ENCODE measurements at places on chromosomes 3 and 15.

- no peaks in the 10 kb centered on the region for H3K27me3 ChIP-seq
- no peak for DNase-seq
- no peaks in the 10 kb centered on the region for H3K4me1 ChIP-seq
- no peak overlapping the region for H3K27ac ChIP-seq
- no peaks in the 10 kb centered on the region for H3K36me3 ChIP-seq
Measured at GRCh38 chr15:65413760-65414144, 9.0 kb downstream of the IGDCC4 start.

DNA sequence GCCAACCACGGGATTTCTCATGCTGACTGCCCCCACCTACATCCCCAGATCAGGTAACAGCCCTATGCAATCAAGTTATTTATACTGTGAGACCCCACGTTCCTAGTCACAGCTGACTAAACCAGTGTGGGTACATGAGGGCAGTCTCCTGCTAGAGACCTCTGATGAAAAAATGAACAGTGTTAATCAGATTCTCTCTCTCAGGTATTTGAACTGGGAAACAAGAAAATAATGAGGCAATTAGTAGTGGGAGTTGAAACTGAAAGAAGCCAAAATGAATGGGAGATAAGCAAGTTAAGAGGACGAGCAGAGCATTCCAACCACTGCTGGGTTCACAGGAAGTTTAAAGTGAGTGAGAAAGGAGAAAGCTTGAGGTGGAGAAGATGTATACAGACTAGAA is 98.5 kb upstream of the MYO5C start:
- DNase-seq: no peak
- H3K27me3 ChIP-seq: no peaks in the 10 kb centered on the region
- H3K4me1 ChIP-seq: no peaks in the 10 kb centered on the region
- H3K36me3 ChIP-seq: peaks cover 10% of the 10 kb centered on the region

GRCh38 chr3:107205358-107205757 is 171.9 kb upstream of the CCDC54 start:
- no peak for DNase-seq
- no peak overlapping the region for H3K27ac ChIP-seq
- H3K4me1 ChIP-seq: peaks cover 22% of the 10 kb centered on the region
- H3K36me3 ChIP-seq: no peaks in the 10 kb centered on the region

DNA sequence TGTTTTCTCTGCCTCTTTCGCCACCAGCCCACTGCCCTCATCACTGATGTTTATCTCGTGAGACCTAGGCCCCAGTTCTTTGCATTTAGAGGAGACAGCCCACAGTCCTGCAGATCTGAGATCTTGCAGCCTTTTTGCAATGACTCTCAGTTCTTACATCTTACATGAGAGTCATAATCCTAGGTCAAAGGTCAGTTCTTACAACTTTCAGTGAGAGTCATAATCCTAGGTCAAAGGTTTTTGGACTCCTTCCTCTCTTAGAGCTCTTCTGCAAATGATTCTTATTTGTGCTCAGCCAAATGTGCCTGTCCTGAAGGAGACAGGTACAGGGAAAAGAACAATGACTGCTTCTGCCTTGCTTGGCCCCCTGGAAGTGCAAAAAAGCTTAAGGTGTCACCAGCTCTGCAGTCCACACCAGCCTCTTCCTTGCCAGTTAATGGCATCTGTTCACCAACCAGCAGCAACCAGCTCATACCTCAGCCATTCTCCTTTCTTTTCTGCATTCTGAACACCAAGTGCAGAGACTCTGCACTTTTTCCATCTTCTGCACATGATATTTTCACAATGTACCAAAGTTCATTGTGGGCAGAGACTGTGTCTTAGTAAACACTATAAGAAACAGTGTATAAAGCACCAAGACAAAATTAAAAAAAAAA is 67.1 kb downstream of the ABHD5 start:
- H3K4me1 ChIP-seq: peaks cover 11% of the 10 kb centered on the region
- no peak overlapping the region for H3K27ac ChIP-seq
- no peak for DNase-seq
- H3K36me3 ChIP-seq: no peaks in the 10 kb centered on the region
- H3K4me3 ChIP-seq: no peak overlapping the region

DNA sequence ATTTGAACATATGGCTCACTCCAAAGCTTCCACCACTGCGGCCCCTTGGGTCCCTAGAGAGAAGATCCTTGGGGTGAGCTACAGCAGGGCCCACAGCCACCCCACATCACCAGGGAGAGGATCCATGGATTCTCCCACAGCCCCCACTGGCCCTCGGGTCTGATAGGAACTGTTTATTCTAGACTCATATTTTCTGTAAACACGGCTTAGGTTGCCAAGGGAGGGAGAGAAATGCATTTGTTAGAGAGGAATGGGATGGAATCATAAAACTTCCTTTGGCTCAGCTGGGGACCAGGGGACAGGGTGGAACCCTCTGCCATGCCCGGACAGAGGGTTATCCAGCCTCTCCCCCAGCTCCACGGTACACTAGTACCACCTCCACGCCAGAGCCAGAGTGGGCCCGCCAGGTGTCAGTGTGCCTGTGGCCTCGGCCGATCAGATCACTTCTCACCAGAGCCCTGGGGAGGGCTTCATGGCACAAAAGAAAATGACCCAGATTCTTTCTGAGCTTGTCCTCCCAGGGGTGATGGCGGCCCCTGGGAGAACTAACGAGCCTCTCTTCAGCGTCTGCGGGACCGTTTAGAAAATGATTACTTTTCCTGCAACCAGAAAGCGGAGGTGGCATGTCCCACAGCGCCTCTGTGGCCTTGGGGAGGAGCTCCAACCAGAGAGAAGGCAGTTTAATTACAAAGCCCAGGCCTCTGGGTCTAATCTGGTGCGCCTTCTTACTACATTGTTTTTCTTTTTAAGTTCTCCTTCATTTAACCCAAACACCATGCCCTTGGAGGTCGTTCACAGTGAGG is 33.7 kb downstream of the ADCY5 start:
- no peak overlapping the region for H3K4me3 ChIP-seq
- H3K27ac ChIP-seq: peak overlapping the region; percentile 21
- H3K4me1 ChIP-seq: peaks cover 38% of the 10 kb centered on the region
- H3K27me3 ChIP-seq: no peaks in the 10 kb centered on the region
- no peak for DNase-seq

DNA sequence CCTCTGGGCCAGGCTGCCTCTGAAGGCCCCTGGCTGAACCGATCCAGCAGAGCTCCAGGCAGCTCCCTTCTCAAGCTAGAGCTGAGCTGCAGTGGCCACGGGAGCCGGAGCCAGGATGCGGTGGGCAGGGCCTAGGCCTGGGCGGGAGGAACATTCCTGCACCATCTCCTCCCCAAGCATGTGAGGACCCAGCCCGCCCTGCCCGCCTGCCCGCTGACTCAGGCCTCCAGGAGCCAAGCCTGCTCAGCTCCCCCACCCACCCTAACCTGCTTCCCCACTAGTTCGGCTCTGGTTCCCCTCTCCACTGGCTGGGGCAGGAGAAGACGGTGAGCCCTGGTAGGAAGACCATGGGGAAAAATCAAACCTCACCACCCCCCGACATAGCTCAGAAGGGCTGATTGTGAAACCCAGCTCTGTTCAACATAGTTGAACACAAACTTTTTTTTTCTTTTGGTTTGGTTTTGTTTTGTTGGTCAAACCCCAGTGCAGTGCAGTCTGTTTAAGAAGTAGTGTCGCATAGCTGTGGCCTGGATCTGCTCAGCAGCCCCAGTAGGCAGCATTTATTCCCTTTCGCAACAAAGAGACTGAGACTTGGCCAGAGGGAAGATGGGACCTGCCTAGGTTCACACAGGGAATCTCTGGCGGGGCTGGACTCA is 13.5 kb downstream of the SNX33 start:
- peak overlapping the region; percentile 99 for H3K27ac ChIP-seq
- H3K27me3 ChIP-seq: no peaks in the 10 kb centered on the region
- H3K4me1 ChIP-seq: peaks cover 76% of the 10 kb centered on the region
- peak; percentile 78 for DNase-seq
- peaks cover 21% of the 10 kb centered on the region for H3K36me3 ChIP-seq

- H3K27ac ChIP-seq: peak overlapping the region; percentile 94
- peak overlapping the region; percentile 77 for H3K4me3 ChIP-seq
- H3K4me1 ChIP-seq: peaks cover 4% of the 10 kb centered on the region
- DNase-seq: no peak
- H3K27me3 ChIP-seq: no peaks in the 10 kb centered on the region
Measured at GRCh38 chr3:111072031-111072921, 660 bp downstream of the NECTIN3 start.

- DNase-seq: no peak
- peaks cover 5% of the 10 kb centered on the region for H3K27me3 ChIP-seq
- no peaks in the 10 kb centered on the region for H3K36me3 ChIP-seq
- H3K4me1 ChIP-seq: no peaks in the 10 kb centered on the region
Measured at GRCh38 chr3:154338008-154338407, 13.7 kb upstream of the DHX36 start.

DNA sequence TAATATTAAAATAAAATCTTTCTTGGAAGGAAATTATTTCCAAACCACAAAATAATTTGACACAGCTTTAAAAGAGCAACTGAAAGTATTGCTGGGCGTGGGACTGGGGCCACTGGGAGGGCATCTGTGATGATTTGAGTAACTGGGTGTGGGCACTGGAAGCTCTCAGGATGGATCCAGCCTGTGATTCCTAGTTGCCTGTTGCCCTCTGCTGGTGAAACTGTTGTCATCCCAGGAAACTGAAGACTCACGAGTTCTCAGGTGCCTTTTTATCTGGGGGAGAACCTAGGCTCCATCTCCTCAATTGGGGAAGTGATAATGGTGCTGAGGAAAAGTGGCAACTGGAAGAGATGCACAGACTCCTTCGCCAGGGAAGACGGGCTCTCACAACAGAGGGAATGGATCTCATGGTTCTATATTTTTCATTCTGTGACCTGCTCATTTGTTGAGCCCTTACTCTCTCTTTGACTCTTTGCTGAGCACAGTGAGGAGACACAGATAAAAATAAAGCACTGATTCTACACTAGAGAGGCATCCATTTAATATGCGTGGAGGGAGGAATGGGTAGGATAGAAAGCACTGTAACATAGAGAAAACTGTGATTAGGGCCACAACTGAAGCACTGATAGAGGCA is 61.6 kb downstream of the TPRG1 start:
- H3K27ac ChIP-seq: no peak overlapping the region
- no peaks in the 10 kb centered on the region for H3K27me3 ChIP-seq
- no peaks in the 10 kb centered on the region for H3K4me1 ChIP-seq
- DNase-seq: no peak
- H3K36me3 ChIP-seq: no peaks in the 10 kb centered on the region

All from thoracic aorta (tissue), 2 donors.